ENCODE measurements at places on chromosomes 2 and 18.

- no peak for DNase-seq
These were observed 49.1 kb upstream of the DOCK10 start for GRCh38 chr2:225091336-225091735.

DNA sequence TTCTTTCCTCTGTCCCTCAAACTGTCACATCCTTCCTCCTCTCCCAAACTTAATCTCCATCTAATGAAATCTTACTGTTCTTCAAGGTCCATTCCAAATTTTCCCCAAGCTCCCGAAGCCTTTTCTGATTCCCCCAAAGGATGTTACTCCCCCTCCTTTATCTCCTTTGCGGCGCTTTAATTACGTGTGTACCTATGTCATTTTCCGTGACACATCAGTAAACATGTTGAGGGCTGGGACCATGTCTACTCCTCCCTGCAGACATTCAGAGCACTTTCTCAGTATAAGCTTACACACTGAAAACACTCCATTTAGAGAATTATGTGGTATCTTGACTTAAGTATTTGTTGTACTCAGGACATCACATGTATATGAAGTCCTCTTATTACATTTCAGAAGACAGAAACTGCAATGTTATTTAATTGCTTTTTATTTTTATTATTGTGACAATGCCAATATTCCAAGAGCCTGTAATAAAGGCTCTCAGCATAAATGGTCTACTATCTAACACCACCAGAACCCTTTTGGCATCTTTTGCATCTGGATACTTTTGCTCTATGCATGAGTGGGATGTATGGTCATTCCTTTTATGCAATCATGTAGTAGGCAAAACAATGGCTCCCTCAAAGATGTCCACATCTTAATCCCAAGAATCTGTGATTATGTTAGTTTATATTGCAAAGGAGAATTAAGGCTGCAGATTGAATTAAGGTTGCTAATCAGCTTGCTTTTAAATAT is 1.8 kb downstream of the NMI start:
- no peak for DNase-seq

- DNase-seq, result no peak
These were observed 49.7 kb downstream of the KLHL29 start for GRCh38 chr2:23434721-23435121.

DNA sequence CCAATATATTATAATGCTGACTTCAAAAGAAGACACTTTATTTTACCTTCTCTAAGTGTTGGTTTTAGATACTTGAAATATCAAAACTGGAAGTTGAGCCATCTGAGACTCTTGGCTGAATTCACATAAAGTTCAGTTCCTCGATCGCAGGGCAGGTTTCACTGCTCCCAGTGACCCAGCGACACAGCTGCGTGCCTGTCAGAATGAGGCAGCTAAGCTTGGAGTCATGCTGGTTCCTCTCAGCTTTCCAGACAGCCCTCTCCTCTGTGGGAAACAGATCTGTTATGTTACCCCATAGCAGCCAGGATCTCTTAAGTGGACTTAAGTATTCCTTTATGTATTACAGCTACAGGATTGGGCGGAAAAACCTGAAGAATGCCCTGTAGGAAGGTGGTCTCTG is 142.8 kb upstream of the ALPP start:
- DNase-seq, result no peak

- DNase-seq, result no peak
These were observed 162.3 kb downstream of the ACKR3 start for GRCh38 chr2:236731767-236732580.
